ENCODE measurements at places on chromosomes 4 and X. TPM values are rescaled to one million over a fixed set of nuclear protein-coding genes. Genes with fewer than 3 reads are reported as not detected.

- DNase-seq: no peak
Observed at GRCh38 chr4:53061091-53061850, 199.2 kb downstream of the RASL11B start.

- DNase-seq: no peak
Observed at GRCh38 chr4:37477126-37477525, 209.1 kb downstream of the RELL1 start.

DNA sequence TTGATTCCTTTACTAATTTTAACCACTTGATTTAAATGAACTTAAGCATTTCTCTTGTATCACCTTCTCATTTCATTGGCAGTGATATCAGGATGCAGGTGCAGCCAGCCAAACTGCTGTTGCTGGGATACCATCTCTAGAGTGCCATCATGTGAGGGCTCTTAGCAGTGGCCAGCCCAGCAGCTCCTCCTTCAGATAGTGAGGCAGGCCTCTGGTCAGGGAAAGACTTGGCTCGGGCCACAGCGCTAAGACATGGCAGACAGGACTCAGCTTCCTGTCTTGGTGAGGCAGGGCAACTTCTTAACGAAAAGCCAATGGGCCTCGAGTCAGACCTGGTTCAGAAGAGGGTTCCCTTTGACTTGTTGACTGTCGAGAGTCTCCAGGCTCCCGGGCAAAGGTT, 50.0 kb downstream of the NOP14 start:
- DNase-seq: no peak

DNA sequence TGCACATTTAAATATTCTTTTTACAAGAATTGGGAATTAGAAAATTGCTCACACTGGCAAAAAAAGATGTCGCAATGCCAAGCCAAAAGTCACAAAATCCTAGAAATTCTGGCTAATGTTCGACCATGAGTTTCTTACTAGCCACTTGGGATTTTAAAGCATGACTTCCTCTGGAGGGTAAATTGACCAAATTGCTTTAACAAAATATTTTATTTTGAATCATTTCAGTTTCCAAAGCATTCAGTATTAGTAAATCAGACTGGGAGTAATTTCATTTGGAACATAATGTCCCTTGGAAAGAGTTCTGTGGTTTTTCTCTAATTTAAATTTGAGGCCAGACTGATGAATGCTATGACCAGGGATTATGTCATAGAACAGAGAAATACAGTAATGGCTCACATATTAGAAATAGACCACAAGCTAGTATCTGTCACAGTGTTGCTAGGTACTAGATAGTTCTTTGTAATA, 7.6 kb upstream of the CXCL5 start:
- DNase-seq: no peak

The GPRASP1 gene
- 11.7 TPM for total RNA-seq

The FHDC1 gene
- 3.6 TPM for total RNA-seq

- peak; percentile 42 for DNase-seq
Observed at GRCh38 chrX:108216919-108217571, 125.5 kb downstream of the ATG4A start.

The AKAP14 gene
- not detected for total RNA-seq

GRCh38 chrX:13223868-13224567, 95.8 kb downstream of the ATXN3L start:
- peak; percentile 84 for DNase-seq
